ENCODE measurements at places on chromosomes 5 and 9.

DNA sequence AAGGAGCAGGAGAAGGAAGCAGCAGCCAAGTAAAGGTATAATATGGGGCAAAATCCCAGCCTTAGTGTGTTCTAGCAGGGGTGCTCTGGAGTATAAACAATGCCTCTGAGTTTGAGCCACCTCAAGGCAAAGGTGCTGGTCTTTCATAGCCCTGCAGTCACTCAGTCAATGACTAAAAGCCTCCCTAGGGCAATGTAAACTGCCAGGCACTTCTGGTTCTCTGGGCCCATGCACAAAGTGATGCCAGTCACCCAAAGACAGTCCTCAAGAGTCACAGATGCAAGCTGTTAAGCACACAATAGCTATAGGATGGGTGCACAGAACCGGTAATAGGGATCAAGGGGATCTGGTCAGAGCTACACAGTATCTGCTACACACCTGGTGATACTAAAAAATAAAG, 12.6 kb downstream of the ZBTB5 start:
- DNase-seq, result no peak

- DNase-seq, result no peak
These were observed 176.9 kb upstream of the SLC12A2 start for GRCh38 chr5:127906562-127907204.

- DNase-seq, result no peak
These were observed 68.1 kb upstream of the GGTA1 start for GRCh38 chr9:121567500-121568342.

- no peak for DNase-seq
These were observed 69.1 kb upstream of the TARS1 start for GRCh38 chr5:33371660-33372059.

- no peak for DNase-seq
These were observed 253.9 kb upstream of the TYRP1 start for GRCh38 chr9:12439267-12439666.

GRCh38 chr5:147450606-147451005, 59.3 kb downstream of the DPYSL3 start:
- DNase-seq, result no peak

- DNase-seq, result no peak
These were observed 48.4 kb downstream of the ANKRD33B start for GRCh38 chr5:10612251-10612650.

- no peak for DNase-seq
These were observed 205.2 kb downstream of the CSNK1G3 start for GRCh38 chr5:123717139-123717538.

GRCh38 chr9:26603617-26604016, 289.0 kb downstream of the CAAP1 start:
- DNase-seq, result no peak

DNA sequence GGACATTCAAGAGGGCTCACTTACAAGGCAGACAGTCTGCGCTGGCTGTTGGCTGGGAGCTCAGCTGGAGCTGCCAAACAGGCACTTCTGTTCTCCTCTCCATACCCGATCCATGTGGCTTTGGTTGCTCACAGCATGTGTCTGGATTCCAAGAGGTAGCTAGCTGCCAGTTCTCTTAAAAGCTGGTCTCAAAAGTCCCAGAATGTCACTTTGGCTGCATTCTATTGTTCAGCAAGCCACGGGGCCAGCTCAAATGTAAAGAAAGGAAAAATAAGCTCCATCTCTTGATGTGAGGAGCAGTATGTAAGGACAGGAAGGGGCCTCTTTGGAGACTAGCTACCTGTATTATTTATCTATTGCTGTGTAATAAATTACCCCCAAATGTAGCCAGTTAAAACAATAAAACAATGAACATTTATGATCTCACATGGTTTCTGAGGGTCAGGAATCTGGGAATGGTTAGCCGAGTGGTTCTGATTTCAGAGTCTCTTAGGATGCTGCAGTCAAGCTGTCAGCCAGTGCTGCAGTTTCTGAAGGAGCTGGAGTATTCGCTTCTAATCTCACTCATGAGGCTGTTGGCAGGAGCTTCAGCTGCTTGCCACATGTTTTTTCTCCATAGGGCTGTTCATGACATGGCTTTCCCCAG, 112.7 kb upstream of the CLINT1 start:
- no peak for DNase-seq

GRCh38 chr5:4252385-4252784, 656.8 kb downstream of the IRX1 start:
- no peak for DNase-seq

DNA sequence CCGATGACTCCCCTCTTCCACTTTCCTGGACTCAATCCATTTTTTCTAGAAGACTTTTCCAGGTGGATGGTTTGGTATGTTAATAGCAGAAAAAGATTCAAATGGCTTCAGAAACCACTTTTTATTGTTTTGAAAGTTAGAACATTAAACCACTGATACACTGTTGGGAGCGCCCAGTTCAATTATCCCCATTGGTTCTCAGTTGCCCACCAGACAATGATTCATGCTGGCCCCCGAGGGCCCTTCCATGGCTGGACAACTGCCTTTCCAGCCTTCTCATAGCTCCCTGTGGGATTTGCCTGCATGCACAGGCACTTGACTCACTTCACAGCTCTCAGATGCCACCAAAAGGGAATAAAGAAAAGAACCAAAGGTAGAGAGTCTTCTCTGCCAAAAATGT, 21.3 kb upstream of the ANKRD34B start:
- no peak for DNase-seq

- no peak for DNase-seq
These were observed at the start of gene RANBP17 for GRCh38 chr5:170861917-170862766. RANBP17 (plus strand) TSS chr5:170862018.

DNA sequence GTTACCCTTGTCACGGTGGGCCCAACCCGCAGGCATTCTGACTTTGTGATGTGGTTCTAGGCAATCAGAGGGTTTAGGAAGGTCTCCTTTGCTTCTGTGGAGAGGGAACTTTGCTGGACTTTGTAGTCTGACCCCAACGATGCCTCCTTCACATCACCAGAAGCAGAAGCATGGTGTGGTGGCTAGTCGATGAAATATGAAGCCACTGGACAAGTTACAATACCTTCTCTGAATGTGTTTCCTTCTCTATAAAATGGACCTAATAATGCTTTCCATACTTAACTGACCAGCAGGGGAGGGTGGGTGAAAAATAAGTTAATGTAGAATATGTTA, 607 bp downstream of the SPEF2 start:
- no peak for DNase-seq

- no peak for DNase-seq
These were observed 31.3 kb downstream of the IRX4 start for GRCh38 chr5:1851290-1851934.

DNA sequence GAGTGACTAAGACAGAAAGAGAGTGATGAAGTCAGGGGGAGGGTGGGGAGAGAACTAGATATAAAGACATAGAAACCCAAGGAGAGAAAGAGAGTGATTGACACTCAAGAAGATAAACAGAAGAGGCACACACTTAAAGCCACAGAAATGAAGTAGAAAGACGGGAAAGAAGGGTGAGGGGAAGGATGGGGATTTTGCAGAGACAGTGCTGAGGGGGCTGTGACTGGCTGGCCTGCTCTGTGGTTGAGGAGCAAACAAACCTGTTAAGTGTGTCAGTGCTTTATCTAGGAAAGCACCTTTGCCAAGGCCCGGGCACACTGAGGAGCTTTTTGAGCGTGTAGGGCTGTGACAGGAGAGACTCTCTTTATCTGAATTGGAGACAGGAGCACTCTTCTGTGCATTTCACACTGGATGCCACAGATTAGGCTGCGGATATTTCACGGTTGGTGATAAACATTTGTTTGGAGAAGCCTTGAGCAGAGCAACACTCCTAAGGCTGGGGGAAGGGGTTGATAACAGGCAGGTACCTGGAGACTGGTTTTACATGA, 109.1 kb downstream of the DOCK2 start:
- no peak for DNase-seq

DNA sequence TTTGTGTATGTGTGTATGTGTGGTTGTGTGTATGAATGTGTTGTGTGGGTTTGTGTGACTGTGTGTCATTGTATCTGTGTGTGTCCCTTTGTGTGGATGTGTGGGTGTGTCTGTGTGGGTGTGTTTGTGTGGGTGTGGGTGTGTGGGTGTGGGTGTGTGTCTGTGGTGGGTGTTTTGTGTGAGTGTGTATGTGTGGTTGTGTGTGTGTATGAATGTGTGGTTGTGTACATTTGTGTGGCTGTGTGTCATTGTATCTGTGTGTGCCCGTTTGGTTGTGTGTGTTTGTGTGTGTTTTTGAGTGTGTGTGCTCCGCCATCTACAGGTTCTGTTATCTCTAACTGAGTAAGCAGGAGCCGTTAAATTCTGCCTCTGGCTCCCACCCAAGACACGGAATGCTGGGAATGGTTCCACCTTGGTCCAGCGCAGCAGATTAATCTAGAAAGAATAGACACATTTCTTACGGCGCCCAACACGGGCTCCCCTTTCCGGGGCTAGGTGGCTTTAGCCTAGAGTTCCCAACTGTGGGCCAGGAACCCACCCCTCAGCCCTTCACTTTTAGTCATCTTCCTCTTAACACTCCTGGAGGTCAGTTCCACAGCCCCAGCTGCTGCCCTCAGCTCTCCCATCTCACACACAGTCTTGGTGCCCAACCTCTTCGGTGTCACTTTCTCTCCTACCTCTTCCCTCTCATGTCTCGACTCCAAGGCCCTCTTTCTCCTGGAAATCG, 197.1 kb downstream of the TTLL11 start:
- no peak for DNase-seq

GRCh38 chr5:129962506-129962905, 58.2 kb downstream of the CHSY3 start:
- no peak for DNase-seq

- DNase-seq, result no peak
These were observed 34.4 kb downstream of the ALG2 start for GRCh38 chr9:99187311-99187710.

- DNase-seq, result no peak
These were observed 28.0 kb downstream of the HRH2 start for GRCh38 chr5:175685701-175686350.

GRCh38 chr5:126097876-126098275, 325.3 kb upstream of the GRAMD2B start:
- no peak for DNase-seq

- no peak for DNase-seq
These were observed 2.5 kb downstream of the DBN1 start for GRCh38 chr5:177470759-177471536.

- no peak for DNase-seq
These were observed 176.6 kb upstream of the FREM1 start for GRCh38 chr9:15086778-15087324.

DNA sequence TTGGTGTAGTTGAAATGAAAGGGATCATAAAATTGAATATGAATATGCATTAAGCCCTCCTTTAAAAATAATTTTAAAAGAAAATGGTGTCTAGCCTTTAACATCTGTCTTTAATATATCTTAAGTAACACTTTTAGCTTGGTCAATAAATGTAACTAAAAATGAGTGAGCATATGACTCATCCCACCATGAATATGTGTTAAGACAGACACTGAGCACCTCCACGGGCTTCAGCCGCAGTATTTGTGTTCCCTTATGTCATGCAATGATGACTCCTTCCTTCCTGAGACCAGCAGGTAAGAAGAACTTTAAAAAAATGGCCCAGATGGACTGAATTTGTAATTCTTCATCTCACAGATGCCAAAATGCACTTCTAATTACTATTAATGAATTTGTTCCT, 563.2 kb downstream of the NR2F1-AS1 start:
- DNase-seq, result no peak

- no peak for DNase-seq
These were observed 45.6 kb upstream of the SLC30A5 start for GRCh38 chr5:69048230-69048629.

DNA sequence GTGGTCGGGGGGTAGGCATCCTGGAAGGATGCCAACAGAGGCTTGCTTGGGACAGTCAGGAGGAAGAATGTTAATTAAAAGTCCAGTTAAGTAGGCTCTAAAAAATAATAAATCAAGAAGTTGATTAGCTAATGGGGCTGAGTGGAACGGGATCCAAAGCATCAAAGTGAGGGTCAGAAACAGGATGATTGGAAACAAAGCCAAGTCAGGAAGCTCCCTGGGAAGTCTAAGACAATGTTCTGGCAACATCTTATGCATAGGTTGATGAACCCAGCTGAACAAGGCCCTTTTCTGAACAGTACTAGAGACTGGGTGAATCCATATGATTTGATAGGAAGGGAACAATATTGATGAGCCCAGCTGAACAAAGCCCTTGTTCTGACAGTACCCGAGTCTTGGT, 50.2 kb upstream of the STARD4 start:
- DNase-seq, result no peak

DNA sequence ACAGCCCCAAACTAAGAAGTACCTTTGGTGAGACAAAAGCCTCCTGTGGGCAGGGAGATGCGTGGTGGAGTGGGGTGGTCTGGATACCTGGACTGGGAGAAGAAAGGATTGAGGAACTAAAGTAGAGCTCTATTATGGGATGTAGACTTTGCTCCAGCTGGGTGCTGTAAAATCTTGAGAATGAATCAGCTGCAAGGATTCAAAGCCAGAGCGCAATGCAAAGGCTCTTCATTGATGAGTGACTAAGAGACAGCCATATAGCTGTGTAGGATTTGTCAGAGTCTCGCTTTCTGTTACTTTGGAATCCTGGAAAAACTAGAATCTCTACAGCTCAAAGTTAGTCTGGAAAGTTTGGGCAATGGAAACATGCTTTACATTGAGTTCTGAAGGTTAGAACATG, 159.9 kb downstream of the TAF11L14 start:
- no peak for DNase-seq

GRCh38 chr9:21551401-21551800, 69.3 kb upstream of the IFNE start:
- no peak for DNase-seq

GRCh38 chr9:103789686-103790085, 304.4 kb upstream of the SMC2 start:
- no peak for DNase-seq

DNA sequence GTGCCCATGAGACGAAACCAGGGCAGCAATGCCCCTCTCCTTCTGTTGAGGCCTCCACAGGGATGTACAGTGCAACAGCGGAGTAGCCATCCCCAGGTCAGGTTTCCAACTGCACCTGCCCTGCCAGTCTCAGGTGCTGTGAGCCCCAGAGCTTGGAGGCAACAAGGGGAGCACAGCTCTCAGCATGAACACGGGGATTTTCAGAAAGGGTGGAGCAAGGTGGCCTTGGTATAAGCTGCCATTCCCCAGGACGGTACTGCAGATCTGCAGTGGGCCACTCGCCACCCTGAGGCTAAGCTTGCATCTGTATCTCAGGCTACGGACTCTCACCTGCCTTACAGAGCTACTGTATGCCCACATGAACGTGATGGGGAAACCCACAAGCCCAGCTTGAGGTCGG, 103.6 kb downstream of the GABBR2 start:
- no peak for DNase-seq
